ENCODE measurements at places on chromosomes 5 and 9. TPM values are rescaled to one million over a fixed set of nuclear protein-coding genes. Genes with fewer than 3 reads are reported as not detected.

NMUR2 gene
- 0.09 TPM for total RNA-seq

PDCD1LG2 gene
- total RNA-seq: 0.20 TPM

SPATA31E1 gene
- total RNA-seq: not detected

STRBP gene
- 13.4 TPM for total RNA-seq

PCDHA7 gene
- total RNA-seq: 0.10 TPM

DDX4 gene
- total RNA-seq: not detected

PRR7 gene
- 31.0 TPM for total RNA-seq

CLIC3 gene
- 5.2 TPM for total RNA-seq

RNF14 gene
- total RNA-seq: 64.3 TPM

PCDHA9 gene
- total RNA-seq: not detected

ZNF454 gene
- total RNA-seq: not detected

C9orf40 gene
- 11.2 TPM for total RNA-seq

IL33 gene
- 0.23 TPM for total RNA-seq

RBM22 gene
- 47.2 TPM for total RNA-seq

RORB gene
- total RNA-seq: not detected

GPR21 gene
- total RNA-seq: not detected

CBY3 gene
- not detected for total RNA-seq

Measured in A549 treated with Mapracorat at 1 μM for 4 hours (cell line).